ENCODE measurements at places on chromosomes 2 and 18.
A peak's percentile ranks its signal among the peaks of the same experiment; 100 is the strongest.

DNA sequence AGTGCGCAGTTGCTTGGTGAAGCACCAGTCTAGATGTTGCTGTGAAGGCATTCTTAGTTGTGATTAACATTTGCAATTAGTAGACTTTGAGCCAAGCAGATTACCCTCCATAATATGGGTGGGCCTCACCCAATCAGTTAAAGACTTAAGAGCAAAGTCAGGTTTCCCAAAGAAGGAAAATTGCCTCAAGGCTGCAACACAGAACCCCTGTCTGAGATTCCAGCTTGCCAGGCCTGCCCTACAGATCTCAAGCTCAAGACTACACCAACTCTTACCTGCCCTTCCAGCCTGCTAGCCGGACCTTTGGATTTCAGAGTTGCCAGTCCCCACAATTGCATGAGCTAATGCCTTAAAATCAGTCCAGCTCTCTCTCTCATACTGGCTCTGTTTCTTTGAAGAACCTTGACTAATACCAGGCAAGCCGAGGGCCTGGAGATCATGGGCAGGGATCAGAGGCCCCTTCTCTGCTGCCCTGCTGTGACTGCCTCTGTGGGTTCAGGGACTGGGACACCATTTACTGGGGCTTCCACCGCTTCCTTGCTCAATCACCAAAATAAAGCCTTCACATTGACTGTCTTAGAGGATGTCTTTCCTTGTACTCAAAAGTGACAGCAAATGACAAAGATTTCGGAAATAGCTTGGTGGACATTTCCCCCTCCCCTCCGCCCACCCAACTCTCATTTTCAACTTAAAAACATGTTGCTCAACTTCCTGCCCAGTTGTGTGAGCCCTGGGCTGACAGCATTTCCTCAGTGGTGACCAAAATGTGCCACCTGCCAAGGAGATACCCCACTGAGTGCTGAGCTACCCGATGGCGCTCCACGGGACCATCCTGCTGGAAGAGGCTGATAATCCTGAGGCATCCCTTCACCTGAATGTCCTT, 86.7 kb downstream of the GALNT14 start:
- no peak for DNase-seq

GRCh38 chr18:27750014-27750413, 426.9 kb downstream of the CDH2 start:
- DNase-seq = no peak

DNA sequence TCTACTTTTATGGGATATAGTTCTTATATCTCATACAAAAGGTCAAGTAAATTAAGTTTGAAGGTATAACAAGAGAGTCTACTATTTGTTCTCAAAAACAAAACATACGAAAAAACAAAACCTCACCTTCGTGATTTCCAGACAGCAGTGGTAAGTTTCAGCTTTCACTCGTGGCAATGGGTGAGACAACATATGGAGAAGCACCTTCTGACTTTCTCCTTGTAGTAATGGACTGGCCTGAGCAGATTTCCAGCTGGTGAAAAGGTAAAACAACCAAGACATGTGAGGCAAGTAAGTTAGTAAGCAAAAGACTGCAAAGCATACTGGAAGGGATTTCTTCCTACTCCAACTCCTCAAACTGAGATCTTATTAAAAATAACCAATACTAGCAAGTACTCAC, 39.6 kb downstream of the RTTN start:
- DNase-seq = no peak

- DNase-seq = no peak
These were observed 49.9 kb downstream of the TRAF3IP1 start for GRCh38 chr2:238370094-238370822.

DNA sequence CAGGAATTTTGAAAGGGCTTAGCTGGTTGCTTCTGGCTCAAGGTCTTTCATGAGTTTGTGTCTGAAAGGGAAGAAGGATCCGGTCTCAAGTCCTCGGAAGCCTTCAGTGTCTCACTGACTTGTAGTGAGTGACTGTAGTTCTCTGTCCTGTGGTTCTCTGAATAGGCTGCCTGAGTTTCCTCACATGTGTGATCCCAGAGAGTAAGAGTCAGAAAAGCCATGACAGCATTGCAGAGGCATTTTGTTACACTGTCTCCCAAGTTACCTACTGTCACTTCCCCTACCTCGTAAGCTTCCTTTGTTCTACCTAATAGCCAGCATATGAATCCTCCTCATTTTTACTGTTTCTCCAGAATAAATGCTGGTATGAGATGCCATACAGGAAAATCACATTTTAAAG, 709.1 kb upstream of the CHAC2 start:
- no peak for DNase-seq

DNA sequence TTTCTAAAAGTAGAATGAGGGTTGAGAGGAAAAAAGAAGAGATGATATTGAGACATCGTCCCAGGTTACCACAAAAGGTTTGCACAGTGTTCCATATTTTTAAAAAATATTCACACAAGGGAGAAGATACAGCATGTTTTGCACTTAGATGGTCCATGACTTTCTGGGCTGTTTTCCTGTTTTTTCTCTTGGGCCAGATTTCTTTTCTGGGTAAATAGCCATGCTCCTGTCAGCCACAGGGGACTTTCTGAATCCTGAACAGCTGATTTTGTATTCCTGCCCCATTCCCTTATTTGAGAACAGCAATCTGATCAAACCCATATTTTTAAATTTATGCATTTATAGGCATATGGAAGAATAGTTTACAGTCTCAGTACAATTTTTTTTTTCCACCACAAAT, 185.9 kb upstream of the NRP2 start:
- no peak for DNase-seq

- no peak for DNase-seq
These were observed 258.0 kb downstream of the HDAC4 start for GRCh38 chr2:239142806-239143205.

GRCh38 chr2:179377296-179377695, 112.7 kb upstream of the SESTD1 start:
- no peak for DNase-seq

DNA sequence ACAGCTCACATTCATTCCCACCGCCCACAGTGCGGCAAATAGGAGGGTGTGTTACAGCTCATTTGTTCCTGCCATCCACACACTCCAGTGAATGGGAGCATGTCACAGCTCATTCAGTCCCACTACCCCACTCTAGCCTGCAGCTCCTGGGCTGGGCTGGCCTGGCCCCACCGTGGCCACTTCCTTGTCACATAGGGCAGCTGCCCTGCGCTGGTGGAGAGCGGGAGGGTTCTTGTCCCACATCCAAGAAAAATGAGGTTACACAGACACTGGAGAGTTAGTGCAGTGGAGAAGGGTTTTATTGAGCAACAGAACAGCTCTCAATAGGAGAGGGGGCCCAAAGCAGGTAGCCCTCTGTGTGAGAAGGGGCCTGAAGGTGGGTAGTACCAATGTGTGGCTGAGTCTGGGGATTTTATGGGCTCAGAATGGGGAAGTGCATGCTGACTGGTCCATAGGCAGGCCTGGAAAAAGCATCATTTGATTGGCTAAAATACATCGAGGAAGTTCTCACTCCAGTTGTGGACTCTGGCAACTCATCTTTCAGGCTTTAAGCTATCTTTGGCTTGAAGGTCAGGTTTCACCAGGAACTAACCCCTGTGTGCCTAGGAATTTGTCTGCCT, 249.7 kb downstream of the ETAA1 start:
- no peak for DNase-seq

GRCh38 chr2:217789003-217789735, 213.6 kb downstream of the TNS1 start:
- peak; percentile 61 for DNase-seq

DNA sequence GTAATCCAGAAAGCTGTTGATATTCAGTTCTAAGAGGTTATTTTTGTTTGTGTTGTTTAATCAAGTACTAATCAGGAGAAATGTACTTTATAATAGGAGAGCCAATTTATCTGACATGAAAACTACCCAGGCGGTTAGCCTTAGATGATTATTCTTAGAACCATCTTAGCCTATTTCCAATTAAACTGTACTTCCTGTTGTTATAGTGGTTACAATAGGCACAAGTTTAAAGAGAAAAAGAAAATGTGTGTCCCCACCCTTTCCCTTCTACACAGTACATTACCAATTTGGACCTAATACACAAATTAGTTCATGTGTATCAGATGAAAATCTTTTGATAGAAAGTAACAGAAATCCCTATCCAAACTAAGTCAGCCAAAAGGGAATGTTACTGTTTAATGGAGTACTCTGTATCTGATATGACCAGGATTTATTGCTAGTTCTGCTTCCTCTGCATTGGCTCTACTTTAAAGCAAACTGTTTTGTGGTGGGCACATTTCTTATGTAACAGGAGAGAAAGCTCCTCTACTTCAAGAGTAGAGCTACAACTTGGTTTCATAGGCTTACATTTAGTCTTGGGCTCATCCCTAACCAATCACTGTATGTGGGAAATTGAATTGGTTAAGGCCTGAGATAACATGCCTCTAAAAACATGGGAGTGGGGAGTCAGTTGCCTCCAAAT, 217.9 kb downstream of the UBE2E3 start:
- no peak for DNase-seq

DNA sequence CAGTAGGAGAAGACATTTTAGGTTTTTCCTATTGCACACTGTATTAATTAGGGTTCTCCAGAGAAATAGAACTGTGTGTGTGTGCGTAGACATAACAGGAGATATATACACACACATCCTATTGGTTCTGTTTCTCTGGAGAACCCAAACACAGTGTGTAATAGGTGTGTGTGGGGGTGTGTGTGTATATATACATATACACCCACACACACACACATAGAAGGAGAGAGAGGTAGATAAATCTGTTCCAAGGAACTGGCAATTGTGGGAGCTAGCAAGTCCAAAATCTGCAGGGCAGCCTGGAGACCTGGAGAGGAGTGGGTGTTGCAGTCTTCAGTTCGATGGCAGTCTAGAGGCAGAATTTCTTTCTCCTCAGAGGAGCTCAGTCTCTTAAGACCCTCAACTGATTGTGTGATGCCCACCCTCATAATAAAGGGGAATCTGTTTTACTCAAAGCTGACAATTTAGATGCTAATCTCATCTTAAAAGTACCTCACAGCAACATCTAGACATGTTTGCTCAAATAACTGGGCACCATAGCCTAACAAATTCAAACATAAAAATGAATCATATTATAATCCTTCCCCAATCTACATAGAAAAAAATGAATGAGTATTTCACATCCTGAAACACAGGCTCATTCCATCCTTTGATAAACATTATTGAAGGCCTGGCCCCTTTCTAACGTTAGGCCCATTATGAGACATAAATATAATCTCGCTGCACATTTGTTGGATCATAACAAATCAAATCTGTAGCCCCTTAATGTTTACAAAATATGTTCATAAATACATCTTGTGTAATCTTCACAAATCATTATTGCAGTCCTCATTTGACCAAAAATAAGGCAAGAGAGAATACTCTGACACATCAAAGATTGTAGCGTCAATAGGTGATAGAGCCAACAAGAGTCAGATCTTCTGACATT, 35.1 kb upstream of the RTN4 start:
- DNase-seq = no peak

Measured in activated naive CD4-positive, alpha-beta T cell (primary cell).